MG63 (cell line): ENCODE measurements at places on chromosomes 2 and 18. TPM values are rescaled to one million over a fixed set of nuclear protein-coding genes. Genes with fewer than 3 reads are reported as not detected.

Gene CTNNA2
- total RNA-seq: not detected in 2 replicates

DNA sequence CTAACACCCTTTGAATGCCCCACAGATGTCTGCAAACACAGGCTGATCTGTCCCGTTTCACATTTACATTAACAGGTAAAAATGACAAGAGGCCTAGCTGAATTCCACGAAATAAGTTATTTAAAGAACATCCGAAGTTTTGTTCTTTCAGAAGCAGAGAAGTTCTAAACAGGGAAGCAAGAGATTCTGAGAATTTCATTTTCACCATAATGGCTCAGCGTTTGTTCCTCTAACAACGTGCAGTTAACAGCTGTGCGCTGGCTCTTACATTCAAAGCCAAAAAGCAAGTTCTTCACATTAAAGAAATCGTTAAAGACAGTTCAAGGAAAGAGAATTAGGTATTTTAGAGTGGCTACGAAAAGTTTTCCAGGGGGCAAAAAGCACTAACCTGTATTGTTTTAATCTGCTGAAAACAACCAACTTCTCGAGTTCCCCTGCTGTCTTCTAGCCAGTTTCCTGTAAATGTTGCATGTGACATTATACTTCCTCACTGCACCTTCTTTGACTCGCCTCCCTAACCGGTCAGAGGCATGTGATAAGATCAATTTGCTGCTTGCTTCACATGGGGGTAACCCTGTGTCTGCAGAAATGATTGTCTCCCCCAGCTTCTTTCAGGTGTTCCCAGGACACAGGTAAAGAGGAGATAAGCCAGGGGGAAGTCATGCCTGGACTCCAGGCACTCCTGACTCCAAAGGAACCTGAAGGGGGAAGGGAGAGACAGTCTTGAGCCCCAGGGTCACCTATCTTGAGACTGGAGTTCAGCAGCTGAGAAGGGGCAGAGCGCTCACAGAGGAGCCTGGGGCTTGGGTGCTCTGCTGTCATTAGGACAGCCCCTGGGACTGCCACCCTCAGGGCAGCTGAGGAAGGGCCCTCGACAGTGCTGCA is 36.8 kb upstream of the WIPF1 start:
- DNase-seq: no peak

DNA sequence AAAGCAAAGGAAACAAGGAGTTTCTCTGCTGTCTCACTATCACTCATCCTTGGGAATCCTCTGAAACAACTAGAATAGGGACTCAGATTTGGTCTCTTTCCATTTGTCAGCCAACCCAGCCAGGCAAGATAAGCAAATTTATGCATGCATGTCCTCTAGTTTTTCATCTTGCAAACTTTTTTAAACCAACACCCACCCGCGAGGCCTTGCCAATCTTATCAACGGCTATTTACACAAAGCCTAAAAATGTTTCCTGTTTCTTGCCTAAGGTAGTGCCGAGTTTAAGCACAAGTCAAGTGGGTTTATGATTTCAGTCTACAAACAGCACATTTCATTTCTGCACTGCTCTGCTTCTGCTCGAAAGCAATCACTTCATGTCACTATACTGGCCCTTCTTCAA is 240.9 kb downstream of the STK39 start:
- DNase-seq: no peak

DNA sequence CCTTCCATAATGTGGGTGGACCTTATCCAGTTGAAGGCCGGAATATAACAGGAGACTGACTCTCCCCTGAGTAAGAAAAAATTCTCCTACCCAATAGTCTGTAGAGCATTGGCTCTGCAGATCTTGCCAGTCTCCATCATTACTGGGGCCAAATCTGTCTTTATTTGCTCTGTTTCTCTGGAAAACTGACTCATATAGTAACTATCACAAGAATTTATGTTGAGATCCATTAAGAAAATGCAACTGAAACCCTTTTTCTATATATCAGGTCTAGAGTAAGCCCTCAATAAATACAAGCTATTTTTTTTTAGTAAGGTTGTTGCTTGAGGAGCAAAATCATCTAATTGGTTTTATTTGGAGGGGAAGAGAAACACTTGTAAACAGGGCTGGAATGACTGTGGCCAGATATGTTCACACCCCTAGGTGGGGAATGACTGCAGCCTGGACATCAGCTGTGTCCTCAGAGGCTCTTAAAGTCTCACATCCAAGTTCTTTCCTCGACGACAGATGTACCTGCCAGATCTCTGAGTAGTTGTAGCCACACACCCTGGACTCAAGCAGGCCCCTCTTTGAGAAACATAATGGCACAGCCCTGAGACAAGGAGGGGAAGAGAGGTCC is 339.7 kb downstream of the TNS1 start:
- peak; percentile 18 for DNase-seq

- peak; percentile 52 for DNase-seq
Observed at GRCh38 chr2:197972061-197972460, 167.7 kb downstream of the PLCL1 start.

- no peak for DNase-seq
Observed at GRCh38 chr2:3522961-3523421, 3.7 kb upstream of the ADI1 start.

GRCh38 chr18:24326211-24326610 is 71.4 kb downstream of the OSBPL1A start:
- no peak for DNase-seq

DNA sequence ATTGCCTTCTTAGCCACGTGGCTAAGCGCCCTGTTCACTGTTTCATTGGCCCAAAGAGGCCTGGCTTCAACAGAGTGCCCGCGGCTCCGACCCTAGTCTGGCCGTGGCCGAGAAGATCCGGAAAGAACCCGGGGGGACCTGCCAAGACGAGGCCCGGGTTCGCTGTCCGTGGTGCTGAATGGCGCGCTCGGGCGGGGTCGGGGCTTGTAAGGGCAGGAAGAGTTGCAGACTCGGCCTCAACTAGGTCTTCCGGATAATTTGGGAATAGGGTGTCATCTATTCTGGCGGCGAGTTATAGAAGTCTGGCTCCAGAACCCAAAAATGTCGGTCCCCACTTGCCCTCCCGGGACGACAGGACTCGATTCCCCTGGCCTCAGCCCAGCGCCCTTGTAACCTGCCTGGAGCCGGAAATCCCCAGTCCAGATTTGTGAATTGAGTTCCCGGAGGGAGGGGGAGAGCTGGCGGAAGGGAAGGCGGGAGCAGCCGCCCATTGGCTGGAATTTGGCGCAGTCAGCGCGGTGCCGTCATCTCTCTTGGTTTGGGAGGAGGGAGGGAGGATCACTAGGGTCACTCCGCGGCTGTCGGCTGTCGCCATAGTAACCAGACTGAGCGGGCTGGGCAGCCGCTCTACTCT is 3.5 kb downstream of the CDK5R2 start:
- DNase-seq: peak; percentile 63
